ENCODE measurements at places on chromosomes 13 and 19. TPM values are rescaled to one million over a fixed set of nuclear protein-coding genes. Genes with fewer than 3 reads are reported as not detected.

DNA sequence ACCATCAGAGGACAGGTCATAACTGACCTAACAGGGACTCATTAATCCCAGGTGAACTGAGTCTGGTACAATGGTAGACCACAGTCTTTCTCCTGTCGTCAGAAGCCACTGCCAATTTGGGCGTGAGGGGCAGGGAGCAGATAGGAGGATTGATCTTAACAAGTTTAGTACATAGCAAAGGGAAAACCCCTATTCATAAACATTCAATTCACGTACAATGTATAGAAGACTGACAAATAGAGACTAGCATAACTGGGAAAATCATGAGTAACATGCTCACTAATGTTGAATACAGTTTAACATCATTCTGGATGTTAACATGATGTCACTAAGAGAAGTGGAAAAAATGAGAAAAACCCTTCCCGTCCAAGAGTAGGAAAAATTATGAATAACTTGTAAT, 54.1 kb downstream of the SLC7A1 start:
- no peak for DNase-seq

DNA sequence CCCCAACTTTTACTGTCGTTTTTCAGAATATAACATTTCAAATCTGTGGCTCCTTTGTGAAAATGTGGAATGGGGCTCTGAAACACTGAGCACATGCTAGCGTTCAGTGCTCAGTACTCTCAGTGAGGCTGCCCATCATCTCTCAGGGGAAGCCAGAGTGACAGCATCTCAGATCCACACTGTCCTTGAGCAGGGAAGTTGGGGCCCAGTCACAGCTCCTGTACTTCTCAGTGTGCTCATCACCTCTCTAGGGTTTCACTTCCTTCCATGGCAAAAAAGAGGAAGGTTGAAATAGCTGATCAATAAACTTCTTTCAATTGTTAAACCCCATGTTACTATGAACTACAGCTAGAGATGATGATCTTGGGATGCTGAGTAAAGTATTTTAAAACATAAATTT, 565.9 kb upstream of the SPRY2 start:
- DNase-seq = no peak

GRCh38 chr13:76036176-76036575, 400.0 kb downstream of the LMO7 start:
- DNase-seq = no peak

Gene RAB4B
- 51.7 TPM for total RNA-seq

Gene PABPC3
- total RNA-seq = 0.09 TPM

All from prostate gland (tissue), 2 donors.